ENCODE measurements at places on chromosomes 1 and 21.
A peak's percentile ranks its signal among the peaks of the same experiment; 100 is the strongest.

GRCh38 chr1:92365378-92366039 is 66.7 kb downstream of the RPAP2 start:
- DNase-seq = no peak

DNA sequence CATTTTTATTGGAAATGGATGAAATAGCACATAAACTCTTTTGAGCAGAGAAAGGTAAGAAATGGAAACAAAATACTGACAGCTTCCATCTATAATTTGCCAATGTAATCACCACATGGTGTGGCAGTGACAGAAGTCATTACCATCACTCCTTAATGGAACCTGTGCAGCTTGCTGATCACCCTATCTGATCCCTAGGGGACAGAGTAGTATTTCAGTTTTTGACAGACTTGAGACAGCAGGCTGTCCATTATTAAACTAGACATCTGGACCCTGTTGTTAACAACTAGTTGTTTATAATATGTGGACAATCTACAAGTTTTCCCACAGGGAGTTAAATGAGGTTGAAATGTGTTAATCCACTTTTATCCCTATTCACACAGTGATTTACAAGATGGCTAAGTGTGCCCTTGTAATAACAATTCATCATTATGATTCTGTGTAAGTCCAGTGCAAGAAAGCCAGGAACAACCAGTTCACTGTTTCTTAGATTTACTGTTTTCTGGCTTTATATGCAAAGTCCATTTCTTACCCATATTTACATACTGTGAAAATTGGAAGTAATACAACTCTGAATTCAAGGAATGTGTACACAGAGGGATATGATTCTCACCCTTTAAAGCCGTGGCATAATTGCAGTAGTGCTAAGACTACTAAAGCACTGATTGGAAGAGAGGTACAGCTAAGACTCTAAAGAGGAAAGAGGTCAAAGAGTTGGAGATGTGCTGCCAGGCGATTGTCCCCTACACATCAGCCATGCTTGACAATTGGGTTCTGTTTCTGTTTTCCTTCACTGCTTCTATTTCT is 9.1 kb downstream of the KCNT2 start:
- no peak for DNase-seq

DNA sequence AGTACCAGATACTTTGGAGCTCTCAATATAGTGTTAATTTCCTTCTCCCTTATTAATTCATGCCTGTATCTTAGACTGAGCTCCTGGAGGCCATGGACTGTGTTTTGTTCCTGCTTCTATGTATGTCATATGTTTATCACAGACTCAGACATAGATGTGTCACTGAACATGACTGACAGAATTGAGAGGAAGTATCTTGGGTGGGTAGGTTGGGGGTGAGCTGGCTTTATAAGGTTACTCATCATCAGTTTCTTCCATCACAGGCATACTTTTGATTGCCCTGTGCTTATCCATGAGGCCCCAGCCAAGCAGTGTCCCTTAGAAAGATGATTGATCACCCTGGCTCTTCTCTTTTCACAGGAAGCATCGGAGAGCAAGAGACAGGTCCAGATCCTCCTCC is 5.6 kb upstream of the SH3D21 start:
- DNase-seq = no peak

DNA sequence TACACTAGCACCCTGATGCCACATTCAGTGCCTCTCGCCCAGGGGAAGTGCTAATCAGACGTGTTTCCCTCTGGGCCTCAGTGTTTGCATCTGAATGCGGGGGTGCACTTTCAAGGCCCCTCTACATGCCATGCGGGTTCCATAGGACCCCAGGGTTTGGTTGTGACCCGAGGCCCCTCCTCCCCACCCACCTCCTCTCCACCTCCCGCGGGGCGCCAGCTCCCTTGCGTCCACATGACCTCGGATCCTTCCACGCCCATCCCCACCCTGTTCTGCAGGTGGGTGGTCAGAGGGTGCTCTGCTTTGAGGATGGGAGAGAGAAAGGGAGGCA is 5.1 kb upstream of the RUNX3 start:
- DNase-seq = no peak

DNA sequence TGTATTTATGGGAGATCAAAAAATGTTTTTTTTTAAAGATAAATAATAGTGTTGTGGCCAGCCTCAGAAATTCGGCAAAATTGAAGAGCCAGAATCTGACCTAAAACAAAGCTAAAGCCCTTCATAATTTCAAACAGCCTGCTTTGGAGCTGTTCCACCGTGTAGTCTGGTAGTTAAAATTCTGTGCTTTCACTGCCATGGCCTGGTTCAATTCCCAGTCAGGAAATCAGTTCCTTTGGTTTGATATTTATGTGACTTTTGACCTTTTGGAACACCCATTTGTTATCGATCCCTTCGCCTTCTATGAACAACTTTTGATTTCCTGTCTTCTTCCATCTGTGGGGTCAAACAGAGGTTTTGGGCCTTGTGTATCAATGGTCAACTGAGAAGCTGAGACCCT is 179.8 kb downstream of the HFM1 start:
- no peak for DNase-seq

DNA sequence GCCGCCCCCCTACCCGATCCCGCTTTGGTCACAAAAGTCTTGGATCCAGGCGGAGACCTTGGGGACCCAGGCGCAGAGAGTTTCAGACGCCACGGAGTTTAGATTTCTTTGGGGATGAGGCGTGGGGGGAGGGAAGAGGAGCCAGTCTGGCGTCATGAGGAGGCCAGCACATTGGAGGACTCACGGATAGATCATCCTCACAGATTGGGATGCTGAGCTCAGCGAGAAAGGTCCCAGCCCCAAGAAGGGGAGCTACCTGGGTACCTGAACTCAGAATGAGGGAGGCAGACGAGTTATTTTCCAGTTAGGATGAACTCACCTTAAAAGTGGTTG is 393 bp downstream of the ELAPOR1 start:
- no peak for DNase-seq

DNA sequence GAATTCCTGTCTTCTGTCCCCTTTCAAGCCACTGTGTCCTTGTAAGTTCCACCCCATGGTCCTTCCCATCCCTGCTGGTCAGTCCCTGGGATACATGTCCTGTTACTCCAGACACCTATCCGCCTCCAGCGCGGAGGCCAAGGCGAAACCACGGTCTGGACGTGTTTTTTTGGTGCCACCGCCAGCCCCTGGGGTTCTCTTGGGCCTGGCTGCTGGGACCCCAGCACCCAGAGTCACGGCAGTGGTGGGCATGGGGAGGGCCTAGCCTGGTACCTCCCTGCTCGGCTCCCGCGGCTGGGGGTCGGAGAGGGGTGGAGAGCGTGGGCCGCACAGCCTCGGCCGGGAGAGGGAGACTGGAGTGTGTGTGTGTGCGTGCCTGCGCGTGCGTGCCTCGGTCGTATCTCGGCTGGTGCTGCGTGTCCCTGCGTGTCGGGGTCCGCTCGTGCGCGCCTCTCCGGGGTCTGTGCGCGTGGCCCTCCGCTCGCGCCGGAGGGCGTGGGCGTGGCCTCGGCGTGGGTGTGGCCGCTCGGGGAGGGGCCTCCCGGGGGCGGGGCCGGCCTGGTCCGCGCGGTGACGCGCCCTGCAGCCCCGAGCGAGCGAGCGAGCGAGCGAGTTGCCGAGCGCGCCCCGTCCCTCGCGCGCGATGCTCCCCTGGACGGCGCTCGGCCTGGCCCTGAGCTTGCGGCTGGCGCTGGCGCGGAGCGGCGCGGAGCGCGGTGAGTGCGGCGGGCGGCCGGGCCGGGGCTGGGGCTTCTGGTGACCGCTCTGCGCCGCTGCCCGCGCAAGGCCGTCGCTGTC is at the start of gene VWA1:
Gene VWA1, plus strand, starts transcription at position 585 of the 798 bp plus-strand sequence. Its CDS starts 59 bp downstream, at position 644.
- DNase-seq = peak; percentile 89

DNA sequence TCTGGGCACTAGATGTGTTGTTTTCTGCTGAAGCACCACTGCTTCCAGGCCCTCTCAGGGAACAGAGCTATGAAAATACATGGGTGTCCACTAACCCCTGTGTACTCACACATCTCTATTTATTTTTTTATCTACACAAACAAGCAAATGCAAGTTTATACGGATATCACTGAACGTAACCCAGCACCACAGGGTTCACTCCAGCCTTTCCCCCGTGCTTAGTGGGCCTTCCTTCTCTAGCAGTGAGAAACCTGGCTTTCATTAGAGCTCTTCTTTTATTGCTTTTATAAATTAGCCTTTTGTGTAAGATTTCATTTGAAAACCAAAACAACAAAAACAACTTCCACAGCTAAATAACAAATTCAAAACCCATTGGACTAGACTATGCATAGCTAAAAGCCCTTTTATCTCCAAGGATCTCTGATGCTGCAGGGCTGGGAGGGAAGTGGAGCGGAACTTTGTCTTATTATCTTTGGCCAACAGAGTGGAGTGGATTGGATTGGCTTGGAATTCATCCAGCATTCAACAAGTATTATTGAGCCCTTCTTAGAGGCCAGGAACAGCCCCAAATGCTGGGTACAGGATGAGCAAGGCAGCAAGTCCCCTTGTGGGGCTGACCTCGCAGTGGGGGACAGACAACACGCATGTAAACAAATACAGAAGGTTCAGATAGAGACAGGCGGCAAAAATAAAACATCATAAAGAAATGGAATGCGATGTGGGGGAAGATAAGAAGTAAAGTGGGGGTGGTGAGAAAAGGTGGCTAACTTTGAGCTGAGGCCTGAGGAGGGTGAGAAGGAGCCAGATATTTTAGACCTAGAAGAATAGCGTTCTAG is 371.8 kb upstream of the POU3F1 start:
- DNase-seq = no peak

DNA sequence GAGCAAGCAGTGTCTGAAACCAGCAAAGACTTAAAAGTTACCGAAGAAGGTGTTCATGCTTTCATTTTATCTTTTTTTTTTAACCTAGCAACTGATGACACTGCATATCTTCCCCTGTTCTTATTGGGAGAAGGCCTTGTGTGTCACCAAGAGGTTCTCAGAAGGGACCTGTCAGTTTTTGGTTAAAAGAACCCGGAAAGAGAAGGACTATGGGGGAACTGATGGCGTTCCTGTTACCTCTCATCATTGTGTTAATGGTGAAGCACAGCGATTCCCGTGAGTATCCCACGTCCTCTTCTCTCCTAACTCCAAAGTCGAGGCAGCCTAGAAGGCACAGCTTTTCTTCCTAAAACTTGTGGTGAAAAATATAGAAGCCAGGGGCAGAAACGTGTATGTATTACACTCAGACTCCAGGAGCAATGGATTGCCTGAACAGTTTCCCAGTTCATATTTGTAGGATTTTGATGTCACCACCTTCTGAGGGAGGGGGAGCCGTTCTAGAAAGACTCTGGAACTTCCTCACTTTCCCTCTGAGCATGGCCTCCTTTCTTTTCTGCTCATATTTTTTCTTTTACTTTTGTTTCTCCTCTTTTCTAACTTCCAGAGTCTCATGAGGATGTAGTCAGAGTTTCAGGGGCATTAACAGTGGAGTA is at the start of gene MR1:
Gene MR1, plus strand, starts transcription at position 185 of the 653 bp plus-strand sequence. Its CDS starts 25 bp downstream, at position 210.
- DNase-seq = no peak

GRCh38 chr1:198778049-198778448 is 139.2 kb downstream of the PTPRC start:
- DNase-seq = no peak
